ENCODE measurements at places on chromosomes 7 and 10. TPM values are rescaled to one million over a fixed set of nuclear protein-coding genes. Genes with fewer than 3 reads are reported as not detected.

The ACTR3C gene
- polyA plus RNA-seq, result 1.2 TPM

GRCh38 chr7:129698516-129699418, 87.2 kb downstream of the NRF1 start:
- peak; percentile 48 for DNase-seq

DNA sequence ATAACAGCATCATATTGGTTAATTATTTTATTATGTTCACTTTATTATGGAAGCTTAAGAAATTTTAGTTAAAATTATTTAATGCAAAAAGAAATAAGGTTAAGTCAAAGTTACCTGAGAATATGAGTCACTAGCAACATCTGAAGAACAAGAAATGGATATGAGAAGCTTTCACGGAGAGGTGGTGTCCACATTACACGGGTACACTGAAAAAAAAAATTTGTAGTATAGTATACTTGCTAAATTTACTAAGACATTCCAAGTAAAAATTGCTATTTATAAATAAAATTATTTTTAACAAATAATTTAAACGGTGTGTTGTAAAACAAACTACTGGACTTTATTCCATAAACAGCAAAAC, 63.9 kb downstream of the DPY19L1 start:
- DNase-seq, result no peak

DNA sequence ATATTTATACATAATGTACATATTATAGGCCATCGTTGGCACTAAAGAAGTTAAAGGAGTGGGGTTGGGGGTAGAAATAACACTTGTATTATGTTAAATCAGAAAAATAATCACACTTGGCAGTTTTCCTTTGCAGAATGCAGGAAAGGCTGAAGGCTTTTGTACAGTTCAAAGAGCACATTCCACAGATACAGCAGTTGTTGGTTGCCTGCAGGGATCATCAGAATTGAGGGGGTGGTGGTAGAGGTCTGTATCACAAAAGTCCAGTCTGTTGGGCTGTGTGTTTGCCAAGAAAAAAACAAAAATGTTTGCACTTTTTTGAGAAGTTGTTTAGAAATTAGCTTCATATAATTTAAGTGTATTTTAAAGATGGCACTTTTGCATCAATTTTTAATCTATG, 231.8 kb upstream of the FOXP2 start:
- no peak for DNase-seq

GRCh38 chr7:47852330-47853245, 95.7 kb downstream of the PKD1L1 start:
- DNase-seq, result no peak

DNA sequence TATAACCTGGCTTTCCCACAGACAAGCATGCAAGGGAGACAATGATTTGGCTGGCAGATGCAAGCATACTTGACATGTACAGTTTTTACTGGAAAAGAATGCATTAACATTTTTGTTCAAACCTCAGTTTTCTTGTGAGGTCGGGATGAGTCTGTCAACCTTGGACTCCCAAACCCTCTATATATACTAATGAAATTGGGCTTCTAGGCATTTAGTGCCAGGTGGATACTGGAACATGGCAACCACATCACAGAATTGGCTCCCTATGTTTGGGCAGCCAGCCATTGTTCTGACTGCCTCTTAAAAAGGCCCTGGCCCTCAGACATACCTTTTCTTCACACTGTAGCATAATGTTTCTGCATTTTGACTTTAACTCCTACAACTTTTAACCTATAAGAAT, 39.1 kb downstream of the CDK6 start:
- DNase-seq, result no peak

DNA sequence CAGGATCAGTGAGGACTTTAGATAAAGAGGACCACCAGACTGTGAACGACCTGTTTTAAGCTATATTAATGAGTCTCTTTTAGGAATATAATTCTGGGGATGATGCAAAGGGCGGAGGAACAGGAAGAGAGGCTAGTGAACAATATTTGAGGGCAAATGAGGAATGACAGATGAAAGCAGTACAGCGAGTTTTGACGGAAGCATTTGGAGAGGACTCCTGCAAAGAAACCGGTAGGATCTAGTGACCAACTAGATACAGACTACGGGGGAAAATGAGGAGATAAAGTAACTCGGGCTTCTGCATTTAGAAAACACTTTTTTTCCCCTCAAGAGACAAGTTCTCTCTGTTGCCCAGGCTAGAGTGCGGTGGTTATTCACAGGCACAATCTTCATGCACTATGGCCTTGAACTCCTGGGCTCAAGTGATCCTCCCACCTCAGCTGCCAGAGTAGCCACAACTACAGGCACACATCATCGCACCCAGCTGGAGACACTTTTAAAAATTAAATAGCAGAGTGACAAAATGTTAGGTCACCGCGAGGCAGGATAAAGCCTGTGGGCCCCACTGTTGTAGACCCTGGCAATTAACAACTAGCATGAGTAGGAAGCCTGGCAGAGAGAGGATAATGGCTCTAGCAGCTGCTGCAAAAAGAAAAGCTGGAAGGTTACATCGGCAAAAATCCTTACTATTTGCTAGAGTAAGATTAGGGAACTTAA, 143.2 kb downstream of the SRPK2 start:
- DNase-seq, result no peak

DNA sequence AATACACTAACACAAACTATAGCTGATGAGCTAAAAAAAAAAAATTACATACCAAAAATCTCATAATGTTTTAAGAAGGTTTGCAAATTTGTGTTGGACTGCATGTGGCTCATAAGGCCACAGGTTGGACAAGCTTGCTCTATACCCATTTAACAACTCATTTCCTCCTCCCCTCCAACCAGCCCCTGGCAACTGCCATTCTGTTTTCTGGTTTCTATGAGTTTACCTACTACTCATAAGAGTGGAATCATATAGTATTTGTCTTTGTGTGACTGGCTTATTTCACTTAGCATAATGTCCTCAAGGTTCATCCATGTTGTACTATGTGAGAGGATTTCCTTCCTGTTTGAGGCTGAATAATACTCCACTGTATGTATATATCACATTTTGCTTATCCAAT, 100.4 kb upstream of the ARHGAP21 start:
- DNase-seq, result peak; percentile 59

- DNase-seq, result no peak
Measured at GRCh38 chr10:70493660-70494234, 15.2 kb downstream of the PALD1 start.

- DNase-seq, result no peak
Measured at GRCh38 chr7:30078280-30078679, 50.1 kb downstream of the PLEKHA8 start.

DNA sequence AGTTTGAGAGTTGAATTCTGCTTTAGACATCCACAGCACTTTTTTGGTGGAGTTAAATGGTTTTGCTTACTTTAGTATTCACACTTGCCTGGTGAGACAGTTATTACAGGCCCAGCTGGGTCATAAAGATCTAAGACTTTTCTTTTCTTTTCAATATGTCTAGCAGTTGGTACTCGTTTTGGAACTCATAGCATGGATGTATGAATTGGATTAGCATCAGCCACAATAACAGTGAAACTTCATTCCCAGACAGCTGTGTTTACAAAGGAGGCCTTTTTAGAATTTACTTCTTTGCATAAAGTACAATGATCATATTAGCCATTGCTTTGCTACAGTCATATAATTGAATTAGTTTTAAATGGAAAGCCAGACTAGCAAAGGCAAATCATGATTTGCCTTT, 168.4 kb upstream of the DKK1 start:
- DNase-seq, result no peak

DNA sequence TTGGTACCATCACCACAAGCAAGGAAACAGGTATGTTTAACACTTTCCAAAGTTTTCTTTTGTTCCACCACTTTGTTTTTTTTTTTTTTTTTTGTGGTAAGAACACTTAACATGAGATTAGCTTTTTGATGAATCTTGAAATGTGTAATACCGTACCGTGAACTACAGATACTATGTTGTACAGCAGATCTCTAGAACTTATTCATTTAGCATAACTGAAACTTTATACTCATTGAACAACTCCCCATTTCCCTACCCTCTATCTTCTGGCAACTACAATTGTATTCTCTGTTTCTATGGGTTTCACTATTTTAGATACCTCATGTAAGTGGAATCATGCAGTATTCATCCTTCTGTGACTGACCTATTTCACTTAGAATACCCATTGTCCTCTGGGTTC, 162.7 kb upstream of the ITGB1 start:
- no peak for DNase-seq

- DNase-seq, result no peak
Measured at GRCh38 chr7:156994417-156994816, 16.0 kb downstream of the MNX1 start.

- DNase-seq, result no peak
Measured at GRCh38 chr7:28830846-28831245, 127.3 kb downstream of the TRIL start.

DNA sequence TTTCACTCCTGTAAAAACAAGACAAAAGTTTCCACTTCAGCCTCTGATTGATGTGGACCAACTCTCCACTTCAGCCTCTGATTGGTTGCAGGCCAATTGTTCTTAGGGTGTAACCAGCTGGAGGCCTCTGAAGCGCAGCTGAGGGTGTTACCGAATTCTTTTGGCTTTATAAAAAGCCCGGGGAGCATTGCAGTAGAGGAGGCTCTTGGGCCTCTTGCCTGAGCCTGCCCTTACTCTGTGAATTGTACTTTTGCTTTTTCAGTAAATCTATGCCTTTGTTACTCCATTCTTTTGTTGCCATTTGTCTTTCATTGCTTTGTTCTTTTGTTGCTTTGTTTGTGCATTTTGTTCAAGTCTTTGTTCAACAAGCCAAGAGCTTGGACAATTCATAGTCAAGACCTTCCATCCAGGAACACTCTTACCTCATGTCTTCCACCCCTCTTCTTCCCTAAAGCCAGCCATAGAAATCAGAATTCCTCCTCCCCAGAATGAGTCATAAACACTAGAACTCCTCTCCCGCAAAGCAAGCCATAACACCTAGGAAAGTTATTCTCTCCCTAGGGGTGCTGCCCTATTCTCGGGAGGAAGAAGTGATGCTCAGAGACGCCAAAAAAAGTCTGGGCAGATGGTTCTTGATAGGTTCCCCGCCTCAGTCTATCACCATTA, 53.5 kb upstream of the ARMC3 start:
- DNase-seq, result no peak

The LIPK gene
- 0.31 TPM for polyA plus RNA-seq

The SPDYE1 gene
- not detected for polyA plus RNA-seq

The POLD2 gene
- polyA plus RNA-seq, result 187 TPM

All from mammary epithelial cell (primary cell).